ENCODE measurements at places on chromosomes 2 and 18.

GRCh38 chr2:71668326-71669057 lies 215.1 kb downstream of the DYSF start:
- no peak for DNase-seq

GRCh38 chr2:224894356-224894755 lies 147.9 kb downstream of the DOCK10 start:
- no peak for DNase-seq

GRCh38 chr18:50807176-50807575 lies 12.6 kb downstream of the MRO start:
- no peak for DNase-seq

DNA sequence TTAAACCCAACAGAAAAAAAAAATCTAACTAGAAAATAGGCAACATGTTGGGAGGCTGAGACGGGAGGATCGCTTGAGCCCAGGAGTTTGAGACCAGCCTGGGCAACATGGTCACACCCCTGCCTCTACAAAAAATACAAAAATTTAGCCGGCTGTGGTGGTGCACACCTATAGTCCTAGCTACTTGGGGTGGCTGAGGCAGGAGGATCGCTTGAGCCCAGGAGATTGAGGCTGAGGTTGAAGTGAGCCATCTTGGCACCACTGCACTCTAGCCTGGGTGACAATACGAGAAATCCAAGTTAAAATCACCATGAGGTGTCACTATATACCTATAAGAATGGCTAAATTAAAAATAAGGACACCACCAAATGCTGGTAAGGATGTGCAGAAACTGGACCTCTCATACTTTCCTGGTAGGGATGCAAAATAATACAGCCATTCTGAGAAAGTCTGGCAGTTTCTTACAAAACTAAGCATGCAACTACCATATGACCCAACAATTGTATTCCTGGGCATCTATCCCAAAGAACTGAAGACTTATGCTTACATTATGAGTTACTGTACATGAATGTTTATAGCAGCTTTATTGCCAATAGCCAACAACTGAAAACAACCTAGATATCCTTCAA lies 2.2 kb downstream of the SEPTIN10 start:
- peak; percentile 40 for DNase-seq

DNA sequence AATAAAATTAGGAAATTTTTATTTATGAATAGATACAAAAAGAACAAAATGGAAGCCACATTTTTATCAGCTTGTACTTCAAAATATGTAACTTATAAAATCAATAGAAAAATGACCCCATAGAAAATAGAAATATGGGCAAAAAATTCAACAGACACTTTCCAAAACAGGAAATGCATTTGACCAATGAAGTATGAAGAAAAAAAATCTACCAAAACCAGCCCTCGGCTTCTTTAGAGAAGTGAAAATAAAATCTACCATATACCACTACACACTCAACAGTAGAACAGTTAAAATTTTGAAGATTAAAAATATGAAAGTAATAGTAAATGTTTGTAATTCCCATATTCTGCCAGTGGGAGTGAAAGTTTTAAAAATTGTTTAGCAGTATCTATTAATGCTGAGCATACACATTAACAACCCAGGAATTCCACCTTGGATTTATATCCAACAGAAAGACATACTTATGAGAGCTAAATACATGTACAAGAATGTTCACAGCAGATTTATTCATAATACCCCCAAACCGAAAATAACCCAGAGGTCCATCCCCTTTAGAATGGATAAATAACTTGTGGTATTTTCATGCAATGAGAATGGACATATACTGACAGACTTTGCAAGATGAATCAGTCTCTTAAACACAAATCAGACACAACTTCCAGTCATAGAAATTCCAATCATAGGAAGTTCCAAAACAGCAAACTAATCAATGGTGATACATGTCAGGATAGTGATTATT lies 318.0 kb downstream of the FIGN start:
- DNase-seq = no peak

DNA sequence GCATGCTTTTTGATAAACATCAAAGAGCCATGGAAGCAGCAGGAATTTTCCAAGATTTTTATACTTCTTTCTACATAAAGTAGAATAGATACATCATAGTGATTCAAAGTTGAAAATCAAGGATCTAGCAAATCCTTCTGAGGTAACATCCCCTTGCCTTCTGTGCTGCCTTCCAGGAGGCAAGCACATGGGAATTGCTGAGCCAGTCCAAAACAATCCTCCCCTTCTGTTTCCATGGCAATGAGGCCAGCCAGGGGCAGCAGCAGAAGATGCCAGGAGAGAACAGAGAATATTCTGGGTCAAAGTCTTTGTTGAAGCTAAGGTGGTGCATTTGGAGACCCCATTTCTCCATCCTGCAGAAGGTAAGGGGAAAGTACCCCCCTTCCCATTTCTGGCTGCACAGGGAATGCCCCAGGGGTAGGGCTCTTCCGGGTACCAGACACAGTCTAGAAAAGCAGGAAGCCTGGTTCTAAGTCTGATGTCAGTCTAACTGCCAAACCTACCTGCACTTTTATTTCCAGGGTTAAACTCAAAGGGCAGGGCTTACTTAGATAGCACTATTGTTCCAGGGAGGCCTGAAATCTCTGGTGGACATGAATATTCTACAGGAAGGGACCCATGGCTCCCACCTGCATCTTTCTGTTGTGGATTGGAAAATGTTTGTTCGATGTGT lies 22.1 kb downstream of the CENPA start:
- peak; percentile 61 for DNase-seq

DNA sequence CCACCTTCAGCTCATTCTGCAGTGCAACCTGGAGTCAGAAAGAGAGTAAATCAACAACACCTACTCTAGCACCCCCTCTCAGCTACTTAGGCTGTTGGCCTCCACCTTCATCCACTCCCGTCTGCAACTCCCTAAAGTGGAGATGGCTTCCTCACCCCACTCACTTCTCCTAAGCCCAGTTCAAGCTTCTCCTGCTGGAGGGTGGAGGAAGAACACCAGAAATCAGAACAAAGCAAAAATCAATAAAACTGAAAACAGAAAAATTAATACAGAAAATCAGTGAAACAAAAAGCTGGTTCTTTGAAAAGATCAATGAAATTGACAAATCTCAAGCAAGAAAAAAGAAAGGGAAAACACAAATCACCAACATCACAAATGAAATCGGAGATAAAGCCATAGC lies 191.7 kb downstream of the ANAPC1 start:
- no peak for DNase-seq

- DNase-seq = no peak
Observed at GRCh38 chr2:64052463-64053241, 33.4 kb upstream of the VPS54 start.

- DNase-seq = no peak
Observed at GRCh38 chr2:43127208-43127940, 99.0 kb downstream of the ZFP36L2 start.

DNA sequence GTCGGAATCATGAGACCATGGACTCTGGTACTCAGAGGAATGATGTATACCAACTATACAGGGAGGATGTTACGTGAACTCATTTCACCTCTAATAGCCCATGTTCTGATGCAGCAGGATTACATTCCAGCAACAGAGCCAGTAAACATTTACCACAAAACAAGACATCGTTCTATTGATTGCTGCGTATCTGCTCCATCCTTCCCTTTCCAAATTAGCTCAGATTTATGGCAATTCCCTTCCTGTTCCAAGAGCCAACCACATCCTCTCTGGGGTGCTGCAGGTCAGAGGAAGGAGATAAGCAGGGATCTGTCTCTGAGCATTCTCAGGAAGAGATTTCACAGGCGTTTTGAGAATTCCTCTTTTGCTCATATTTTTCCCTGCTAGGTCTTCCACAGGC lies 98.3 kb downstream of the KLF7 start:
- no peak for DNase-seq

DNA sequence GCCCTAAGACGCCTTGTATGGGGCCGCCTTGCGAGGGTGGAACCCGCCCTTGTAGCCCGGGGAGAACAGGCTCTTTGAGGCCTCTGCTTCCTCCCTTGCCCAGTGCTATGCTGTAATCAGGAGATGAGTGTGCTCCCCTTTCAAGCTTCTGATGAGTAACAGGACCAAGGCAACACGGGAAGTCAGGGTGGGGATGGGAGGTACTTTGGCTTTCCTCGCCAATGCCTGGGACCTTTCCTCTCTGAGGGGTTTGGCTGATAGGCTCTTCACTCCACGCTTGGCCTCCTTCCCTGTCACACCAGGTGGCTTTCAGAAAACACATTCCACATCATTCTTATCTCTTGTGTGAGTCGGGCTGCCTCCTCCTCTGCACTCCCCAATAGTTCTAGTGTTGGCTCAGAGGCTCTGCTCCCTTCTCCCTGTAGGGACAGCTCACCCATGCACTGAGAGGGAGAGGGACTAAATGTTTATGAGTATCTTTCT lies 223.7 kb upstream of the TRIB2 start:
- DNase-seq = no peak

DNA sequence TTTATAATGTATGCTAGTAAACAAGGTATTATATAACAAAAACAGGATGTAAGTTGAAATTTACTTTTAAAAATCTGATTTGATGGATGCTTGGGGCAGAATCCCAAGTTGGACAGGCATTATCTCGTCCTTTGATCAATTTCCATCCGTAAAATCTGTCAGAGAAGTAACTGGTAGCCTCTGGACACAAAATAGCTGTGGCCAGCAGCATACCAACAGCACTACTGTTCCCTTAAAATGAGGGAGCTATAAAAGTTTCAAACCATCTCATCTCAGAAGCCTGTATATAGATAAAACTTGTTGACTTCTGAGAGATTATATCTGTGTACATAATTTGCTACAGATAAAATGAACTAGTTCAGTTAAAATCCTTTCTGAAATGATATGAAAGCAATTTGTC lies 14.7 kb upstream of the METAP1D start:
- no peak for DNase-seq

DNA sequence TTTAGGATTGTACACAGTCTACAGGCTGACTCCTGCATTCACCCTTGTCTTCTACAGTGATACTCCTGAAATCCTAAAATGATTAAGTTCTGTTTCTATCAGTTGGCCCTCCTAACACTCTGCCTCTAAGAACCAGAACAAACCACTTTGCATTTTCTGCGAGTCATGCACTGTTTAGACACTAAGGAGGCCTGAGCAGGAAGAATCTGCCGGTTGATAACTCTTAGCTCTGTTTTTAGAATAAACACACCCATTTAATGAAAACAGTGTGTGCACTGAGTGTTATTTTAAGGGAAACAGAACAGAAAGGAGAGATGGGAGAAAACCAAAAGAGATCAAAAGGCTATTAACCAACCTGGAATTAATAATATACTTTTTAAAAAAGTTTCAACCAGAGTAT lies 22.9 kb upstream of the SSB start:
- no peak for DNase-seq

DNA sequence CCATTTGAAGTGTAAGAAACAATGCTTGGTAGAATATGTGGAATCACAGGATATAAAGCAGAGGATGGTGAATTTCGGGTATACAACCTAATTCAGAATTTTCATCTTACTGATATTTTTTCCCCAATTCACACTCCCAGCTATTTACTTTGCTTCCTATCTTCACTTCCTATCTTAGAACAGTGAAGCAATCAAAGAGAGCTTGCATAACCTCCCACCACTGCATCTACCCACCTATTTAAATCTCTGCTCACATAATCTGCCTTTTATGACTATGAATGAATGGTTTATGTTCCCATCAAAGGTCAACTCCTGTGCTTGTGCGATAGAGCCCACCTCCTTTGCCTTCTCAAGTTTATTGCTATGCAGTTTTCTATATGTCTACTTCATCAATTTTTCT lies 3.3 kb downstream of the RMDN2 start:
- no peak for DNase-seq

DNA sequence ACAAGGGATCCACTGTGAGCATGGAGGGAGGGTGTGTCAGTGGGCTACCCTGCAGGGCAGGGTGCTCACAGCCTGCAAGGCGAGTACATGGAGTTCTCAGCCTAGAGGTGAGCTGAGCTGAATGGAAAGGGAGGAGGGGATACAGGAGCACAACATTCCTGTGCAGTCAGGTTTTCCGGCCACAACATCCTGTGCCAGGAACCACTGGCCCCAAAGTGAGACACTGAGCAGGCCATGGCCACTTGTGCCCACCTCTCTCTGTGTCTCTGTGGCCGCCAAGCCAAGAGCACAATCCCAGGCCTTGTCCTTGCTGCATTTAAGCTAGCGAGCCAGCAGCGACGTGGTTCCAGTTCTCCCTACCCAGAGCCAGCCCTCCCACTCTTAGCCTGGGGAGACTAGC lies 6.1 kb downstream of the DOK1 start:
- DNase-seq = no peak

- DNase-seq = no peak
Observed at GRCh38 chr2:66547118-66547517, 112.2 kb downstream of the MEIS1 start.

DNA sequence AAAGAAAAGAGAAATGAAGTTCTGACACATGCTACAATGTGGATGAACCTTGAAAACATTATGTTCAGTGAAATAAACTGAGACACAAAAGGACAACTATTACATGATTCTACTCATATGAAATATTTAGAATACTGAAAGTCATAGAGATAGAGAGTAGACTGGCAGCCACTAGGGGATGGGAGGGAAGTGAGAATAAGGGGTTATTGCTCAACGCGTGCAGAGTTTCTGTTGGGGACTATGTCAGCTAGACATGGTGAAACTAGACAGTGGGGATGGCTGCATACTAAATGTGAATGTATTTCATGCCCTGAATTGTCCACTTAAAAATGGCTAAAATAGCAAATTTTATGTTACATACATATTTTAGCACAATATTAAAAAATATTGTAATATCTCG lies 108.7 kb upstream of the ATL2 start:
- no peak for DNase-seq

GRCh38 chr2:217740756-217741155 lies 262.0 kb downstream of the TNS1 start:
- DNase-seq = no peak

- DNase-seq = peak; percentile 2
Observed at GRCh38 chr2:85511008-85511811, 27.8 kb upstream of the MAT2A start.

DNA sequence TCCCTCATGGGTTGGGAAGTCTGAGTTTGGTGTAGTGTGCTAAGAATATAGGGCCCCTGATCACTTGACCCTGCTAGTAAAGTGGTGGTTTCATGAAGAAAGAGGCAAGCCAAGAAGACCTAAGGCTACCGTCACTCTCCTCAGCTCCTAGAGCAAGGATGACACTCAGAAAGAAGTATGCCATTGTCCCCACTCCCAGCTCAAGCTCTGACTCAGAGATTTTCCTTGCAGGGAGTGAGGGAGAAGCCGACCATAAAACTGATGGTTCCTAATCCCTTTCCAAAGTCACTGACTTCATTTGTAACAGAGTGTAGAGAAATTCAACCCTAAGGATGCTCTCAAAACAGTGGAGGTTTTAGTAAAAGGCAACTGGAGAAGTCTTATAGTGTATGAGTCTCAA lies 80.9 kb downstream of the ICA1L start:
- DNase-seq = no peak

- DNase-seq = no peak
Observed at GRCh38 chr2:111035830-111036441, 84.8 kb upstream of the BCL2L11 start.
